ENCODE measurements at places on chromosomes 7 and 10.

DNA sequence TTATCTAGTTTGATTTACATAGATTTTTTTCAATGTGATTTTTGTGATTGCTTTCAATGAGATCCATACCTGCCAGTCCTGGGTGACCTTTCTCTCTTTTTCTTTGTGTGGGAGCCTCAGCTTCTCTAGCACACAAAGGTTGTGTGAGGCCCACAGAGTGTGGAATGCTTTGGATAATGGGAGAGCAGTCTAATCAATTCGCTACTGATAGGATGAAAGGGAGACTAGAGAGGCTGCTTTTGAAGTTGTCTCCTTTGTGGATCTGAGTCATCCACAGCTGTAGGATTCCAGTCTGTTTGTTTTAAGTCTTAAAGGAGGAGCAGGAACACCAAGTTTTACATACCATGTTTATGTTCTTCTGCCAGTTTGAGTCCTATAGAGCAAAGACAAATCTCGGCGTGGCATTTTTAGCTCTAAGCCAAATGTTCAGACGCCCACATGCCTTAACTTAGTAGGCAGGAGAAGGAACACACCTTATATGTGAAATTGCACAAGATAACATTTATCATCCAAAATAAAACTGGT is 330.0 kb downstream of the ARL4A start:
- no peak for DNase-seq

DNA sequence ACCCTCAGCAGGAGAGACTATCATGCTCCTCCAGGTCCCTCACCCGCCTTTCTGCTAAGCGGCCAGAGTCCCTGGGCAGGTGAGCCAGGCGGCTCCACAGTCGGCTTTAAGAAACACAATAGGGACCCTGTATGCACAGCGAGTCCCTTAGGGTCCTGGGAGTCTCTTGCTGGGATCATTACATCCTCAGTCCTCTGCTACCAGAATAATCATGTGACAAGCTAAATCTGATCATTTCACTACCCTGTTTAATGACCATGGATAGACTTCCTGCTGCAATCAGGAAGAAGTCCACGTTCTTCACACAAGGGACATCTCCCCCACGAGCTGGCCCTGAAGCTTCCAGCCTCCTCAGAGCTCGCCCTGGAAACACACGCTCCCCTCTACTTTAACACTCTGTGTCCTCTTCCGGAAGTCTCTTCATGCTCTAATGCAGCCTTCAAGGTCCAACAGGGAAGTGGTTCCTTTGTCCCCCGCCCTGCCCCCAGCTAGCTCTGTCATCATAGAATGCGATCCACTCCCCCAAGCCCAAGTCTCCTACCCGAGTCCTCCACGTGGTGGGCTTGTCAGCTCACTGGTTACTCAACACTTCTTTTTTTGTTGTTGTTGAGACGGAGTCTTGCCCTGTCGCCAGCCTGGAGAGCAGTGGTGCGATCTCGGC is 101.5 kb downstream of the RNF216 start:
- DNase-seq, result no peak

DNA sequence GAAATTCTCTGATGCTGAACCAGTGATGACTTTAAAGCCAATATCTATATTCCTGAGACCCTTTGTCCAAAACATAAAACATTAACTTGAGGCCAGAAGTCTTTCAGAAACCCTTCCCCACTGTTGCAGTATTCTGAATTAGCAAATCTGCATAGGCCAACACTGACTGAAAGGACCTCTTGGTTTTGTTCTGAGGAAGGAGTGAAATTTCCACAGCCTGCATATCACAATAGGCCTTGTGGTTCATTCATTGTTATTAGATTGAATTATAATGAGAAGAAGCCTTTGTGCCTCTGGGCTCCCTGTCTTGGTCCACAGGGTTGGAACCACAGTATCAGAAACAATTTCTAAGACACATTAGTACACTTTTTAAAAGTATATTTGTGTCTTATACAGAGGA is 90.3 kb downstream of the CCNY start:
- DNase-seq, result no peak

- DNase-seq, result no peak
Observed at GRCh38 chr10:19626156-19626555, 190.1 kb upstream of the PLXDC2 start.
